GM10248 (cell line): ENCODE measurements at places on chromosomes 3 and 15.

DNA sequence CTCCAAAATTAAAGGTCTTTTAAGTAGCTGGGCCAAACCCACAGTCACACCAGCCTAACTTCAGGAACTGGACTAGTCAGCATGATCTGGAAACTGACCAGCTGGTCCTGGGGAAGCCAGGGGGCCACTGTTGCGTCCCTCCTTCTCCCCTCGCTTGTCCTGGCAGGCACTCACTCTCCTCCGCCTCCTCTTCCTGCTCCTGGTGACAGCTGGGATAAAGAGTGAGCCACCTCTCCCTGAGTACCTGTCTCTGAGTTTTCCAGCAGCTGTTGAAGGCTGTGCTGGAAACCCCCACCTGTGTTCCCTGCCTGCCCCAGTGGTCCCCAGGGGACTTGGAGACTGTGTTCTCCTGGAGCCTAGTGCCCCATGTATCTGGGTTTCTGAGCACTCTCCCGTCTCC is 56.0 kb downstream of the FGD5 start:
- no peak for DNase-seq

DNA sequence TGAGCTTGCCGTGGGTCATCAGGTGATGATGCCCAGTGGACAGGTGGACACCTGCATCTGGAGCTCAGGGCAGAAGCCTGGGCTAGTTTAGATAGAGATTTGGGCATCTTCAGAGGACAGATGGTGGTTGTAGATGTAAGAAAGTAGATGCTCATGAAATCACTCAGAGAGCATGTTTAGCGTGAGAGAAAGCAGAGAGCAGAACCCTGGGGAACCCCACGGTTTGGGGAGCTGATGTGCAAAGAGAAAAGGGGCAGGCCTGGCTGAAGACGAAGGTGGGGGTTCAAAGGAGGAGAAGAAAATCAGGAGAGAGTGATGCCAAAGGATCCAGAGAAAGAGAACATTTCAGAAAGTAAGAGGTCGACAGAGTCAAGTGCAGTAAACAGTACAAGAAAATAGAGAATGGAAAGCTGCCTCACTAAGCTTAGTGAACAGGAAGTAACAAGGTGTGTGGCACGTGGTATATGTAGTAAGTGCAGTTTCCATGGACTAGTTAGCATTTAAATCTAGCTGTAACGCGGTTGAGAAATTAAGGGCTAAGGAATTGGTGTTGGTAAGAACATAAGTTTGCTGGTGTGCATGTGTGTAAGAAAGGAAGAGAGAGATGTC is 13.5 kb downstream of the TIGIT start:
- DNase-seq: no peak

- no peak for DNase-seq
Measured at GRCh38 chr3:181695661-181696491, 15.8 kb upstream of the SOX2 start.

DNA sequence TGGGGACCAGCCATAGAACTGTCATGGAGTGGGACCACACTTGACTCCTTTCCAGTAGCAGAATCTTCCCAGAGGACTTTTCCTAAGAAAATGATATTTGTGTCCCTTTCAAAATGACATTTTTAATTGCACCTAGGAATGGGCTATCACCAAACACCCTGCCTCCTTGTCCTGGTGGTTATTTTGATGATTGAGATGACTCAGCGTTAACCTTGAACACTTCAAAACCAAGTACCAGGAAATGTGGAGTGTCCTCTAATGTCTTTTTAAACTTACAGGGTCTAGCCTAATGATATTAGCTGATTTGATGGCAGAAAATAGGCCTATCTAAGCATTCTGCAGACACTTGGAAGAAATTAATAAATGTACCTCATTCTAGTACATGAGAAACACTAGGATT is 90.7 kb downstream of the HHLA2 start:
- no peak for DNase-seq

DNA sequence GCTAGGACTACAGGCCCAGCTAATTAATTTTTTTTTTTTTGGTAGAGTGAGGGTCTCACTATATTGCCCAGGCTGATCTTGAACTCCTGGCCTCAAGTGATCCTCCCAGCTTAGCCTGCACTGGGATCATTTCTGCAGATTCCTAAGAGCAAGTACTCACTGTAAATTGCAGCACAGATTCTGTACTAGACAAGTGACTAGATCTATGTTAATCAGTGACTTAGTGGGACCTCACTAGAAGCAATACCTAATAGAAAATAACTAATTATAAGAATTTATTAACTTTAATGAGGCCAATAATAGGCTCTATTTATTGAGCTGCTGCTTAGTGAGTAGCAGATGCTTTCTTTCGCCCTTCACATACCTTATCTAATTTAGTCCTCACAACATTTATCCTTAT is 10.6 kb upstream of the UTS2B start:
- DNase-seq: no peak

GRCh38 chr3:32303977-32304881 is 65.7 kb downstream of the CMTM8 start:
- DNase-seq: no peak

GRCh38 chr3:100877286-100877685 is 115.9 kb downstream of the ABI3BP start:
- DNase-seq: no peak

- no peak for DNase-seq
Measured at GRCh38 chr3:61776390-61776789, 215.0 kb downstream of the PTPRG start.
